ENCODE measurements at places on chromosomes 12 and 14. TPM values are rescaled to one million over a fixed set of nuclear protein-coding genes. Genes with fewer than 3 reads are reported as not detected.

DNA sequence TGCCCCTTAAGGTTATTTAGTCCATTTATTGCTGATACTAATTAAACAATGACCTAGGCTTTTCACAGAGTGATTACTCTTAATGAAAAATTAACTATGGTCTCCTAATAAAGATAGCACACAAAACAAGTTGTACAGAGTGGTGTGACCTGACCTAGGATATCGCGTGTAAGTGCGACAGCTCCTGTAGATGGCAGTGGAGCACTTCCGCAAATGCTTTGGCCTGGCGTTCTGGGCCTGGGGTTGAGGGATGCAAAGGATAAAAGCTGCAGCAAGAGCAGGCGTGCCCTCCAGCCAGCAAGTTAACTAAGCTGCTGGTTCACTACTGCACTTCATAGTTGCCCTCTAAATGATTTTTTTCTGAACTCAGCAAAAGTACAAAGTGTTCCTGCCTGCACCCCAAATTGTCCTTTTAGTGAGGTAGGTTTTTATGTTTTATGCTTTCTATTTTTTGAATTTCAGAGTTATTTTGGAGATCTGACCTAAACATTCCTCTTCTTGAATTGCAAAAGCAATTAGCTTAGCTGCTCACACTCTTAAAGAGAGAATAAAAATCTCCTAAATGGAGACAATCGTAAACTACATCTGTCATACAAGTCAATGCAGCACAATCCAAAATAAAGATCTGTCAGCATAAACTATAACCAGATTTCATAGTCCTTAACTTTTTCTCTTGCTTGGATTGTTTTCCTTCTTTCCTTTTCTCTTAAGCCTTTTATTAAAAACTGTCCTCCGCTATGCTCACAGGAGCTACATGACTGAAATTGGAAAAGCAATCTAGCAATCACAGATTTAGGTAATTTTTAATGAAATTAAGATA lies 379.6 kb downstream of the LRIG3 start:
- DNase-seq, result peak; percentile 63

DNA sequence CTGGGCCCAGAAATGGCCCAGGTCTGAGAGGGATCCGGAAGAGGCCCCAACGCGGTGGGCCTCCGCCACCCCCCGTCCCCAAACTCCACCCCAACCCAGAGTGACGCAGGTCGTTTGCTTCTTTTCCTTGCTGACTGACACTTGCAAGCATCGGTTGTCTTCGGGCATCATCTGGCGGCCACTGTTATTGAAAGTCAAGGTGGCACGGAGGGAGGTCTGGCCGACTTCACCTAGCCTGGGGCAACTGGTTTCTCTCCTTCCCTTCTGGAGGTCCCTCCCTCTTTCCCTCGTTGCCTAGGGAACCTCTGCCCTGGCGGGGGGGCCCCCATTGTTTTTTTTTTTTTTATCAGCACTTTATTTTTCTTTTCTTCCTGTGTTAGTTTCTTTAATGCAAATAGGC lies 241.8 kb downstream of the ALG10 start:
- no peak for DNase-seq

DNA sequence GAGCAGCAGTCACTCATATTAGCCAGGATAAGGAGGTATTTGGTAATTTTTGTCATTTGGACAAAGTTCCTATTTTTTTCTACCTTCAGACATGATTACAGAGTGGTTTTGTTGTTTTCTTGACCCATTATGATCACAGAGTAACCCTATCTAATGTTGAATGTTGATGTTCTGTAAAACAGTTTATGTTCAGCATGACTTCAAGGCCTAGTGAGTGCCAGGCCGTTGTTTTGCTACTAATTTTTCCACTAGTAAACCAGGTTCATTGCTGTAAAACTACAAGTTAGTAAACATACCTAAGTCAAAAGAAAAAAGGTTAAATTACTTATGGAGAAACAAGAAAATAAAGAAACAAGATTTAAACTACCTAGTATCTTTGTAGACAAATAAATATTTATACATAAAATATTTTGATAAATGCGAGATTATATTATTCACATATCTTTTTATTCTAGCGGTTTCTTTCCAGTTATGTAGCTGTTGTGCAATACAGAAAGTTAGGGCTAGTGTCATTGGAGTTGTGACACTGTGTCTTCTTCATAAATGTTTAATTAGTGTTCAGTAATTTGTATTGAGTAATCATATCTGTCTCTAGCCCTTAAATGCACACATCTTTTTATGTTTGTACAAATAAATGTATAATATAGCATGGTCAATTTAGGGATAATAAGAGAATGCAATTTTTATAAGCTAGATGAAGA lies 16.5 kb downstream of the ETNK1 start:
- no peak for DNase-seq

PLEKHD1 gene
- total RNA-seq, result 0.45 TPM

GLIPR1L1 gene
- not detected for total RNA-seq

C14orf180 gene
- 61.8 TPM for total RNA-seq

FZD10 gene
- total RNA-seq, result 0.12 TPM

DNA sequence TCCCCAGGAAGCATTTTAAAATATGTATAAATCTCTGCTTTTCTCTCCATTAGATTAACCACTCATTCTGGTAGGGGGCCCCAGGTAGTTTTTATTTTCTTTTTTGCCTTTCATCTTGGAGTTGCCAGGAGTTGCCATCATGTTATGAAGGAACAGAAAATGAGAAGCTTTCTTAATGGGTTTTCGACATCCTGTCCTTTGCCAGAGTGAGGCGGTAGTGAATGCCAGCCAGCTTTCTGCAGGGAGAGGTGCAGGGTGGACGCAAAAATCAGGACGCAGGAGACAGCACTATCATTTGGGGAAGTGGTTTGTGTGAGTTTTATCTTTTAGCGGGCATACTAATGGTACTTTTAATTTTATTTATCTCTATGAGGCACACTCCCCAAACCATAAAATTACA lies 1.7 kb downstream of the RASSF8 start:
- DNase-seq, result peak; percentile 57

GRCh38 chr14:78530078-78530477 lies 359.9 kb downstream of the NRXN3 start:
- no peak for DNase-seq

DNA sequence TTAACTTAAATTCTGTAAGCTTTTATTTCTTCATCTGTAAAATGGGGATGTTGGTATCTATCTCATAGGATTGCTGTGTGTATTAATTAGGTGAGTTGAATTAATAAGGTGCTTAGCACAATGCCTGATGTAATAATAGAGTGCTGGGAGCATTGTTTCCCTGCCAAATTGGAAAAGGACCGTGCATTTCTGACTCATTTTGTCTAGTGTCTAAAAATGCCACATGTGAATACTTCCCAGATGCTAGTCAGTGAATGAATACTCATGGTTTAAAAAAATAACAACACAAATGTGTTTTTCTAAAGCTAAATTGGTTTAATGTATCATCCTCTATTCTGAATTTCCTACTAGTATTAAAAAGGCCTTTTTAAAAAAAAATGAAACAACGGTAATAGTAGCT lies 45.4 kb upstream of the NEDD1 start:
- no peak for DNase-seq

CACNA2D4 gene
- 0.10 TPM for total RNA-seq

- no peak for DNase-seq
Observed at GRCh38 chr12:26271024-26271423, 75.7 kb downstream of the SSPN start.

DNA sequence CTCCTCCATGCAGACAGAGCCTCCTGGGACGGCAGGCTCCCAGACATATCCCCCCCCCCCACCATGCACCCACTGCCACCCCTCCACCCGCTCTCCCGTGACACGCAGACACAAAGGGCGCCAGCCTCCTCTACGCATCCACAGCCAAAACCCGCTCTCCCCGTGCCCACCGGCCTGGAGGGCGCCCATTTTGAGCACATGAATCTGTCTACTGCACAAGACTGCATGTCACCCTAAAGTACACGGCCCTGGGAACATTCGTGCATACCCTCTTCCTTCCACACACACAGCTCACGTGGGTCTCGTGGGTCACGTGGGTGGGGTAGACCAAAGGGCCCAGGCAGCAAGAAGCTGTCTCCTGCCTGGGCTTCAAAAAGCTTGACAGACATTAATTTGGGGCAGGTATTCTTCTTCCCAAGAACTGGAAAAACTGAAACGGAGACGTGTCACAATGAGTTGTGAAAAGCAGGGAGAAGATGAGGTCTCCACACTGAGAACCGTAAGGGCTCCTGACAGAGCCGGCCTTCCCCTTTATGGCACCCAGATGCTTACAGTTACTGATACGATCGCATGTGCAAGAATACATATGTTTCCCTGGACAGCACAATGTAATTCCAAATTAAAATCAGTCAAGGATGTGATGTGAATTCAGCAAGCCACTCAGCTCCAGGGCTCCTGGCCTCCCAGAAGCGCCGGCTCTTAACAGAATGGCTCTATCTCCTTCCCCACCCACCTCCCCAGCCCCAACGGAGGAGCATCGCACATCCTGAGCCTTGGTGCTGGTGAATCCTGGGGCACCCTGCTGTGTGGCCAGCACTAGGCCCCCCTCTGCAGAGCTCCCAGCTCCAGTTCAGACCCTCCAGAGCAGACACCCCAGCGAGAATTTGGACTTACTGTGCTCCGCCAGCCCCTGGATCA lies 1.9 kb downstream of the TGFB3 start:
- peak; percentile 58 for DNase-seq

DNA sequence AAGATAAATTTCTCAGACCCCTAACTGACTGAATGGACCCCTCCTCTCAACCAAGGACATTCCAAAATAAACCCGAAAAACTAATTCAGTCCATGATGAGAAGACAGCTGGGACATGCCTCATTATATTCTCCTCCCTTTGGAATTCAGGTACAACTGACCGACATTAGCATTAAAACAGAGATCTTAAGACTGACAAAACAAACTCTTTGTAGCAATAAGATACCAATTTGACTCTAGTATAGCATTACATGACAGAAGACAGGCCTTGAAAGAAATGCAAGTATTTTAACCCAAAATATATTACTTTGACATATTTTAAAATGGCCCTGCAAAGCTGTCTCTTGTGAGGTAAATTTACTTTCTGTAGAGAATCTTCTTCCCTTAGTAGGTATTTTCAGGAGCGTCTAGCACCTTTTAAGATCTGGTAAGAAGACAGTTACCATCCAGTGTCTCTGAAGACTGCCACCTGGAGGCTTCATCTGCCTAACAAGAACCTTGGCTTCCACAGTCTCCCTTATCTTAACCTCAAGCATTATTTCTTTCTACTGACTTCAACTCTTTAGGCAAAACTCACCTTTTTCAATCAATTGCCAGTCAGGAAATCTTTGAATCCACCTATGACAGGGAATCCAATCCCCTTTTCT lies 957.5 kb downstream of the SLC6A15 start:
- DNase-seq, result no peak

AKAP5 gene
- total RNA-seq, result 0.61 TPM

DNA sequence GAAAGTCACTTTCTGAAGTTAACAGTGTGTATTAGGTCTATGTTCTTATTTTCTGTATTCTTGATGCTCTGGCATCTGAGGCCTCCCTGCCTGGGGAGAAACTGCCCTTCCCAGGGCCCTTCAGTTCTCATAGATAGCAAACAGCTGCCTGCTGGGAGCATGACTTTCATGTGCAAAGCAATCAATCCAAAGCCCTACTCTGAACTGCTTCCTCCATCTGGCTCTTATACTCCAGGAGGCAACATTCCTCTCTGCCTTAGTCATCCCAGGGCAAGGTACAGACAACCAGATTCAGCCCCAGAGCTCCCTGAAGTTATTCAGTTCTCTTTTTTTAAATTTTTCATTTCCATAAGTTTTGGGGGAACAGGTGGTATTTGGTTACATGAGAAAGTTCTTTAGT lies 41.7 kb upstream of the RIN3 start:
- no peak for DNase-seq

GRCh38 chr14:67567654-67568053 lies 32.4 kb downstream of the PIGH start:
- no peak for DNase-seq

GRCh38 chr12:130933269-130933995 lies 20.3 kb upstream of the ADGRD1 start:
- DNase-seq, result peak; percentile 54

GRCh38 chr14:104578321-104578720 lies 1.2 kb upstream of the C14orf180 start:
- no peak for DNase-seq

DNA sequence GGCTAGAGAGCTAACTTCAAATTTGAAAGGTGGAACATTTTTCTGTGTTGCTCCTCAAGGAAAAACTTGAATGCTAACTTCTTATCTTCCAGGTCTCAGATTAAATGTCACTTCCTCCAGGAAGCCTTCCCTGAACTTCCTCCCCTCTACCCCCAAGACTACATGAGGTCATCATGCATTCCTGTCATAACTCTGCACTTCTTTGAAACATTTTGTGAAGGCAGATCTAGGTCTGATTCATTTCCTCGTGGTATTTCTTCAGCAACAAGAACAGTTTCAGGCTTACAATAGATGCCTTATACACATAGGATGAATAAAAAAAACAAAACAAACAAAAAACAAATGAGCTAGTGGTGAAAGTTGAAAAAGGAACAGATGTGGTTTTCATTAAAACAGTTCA lies 97.1 kb upstream of the SRRM4 start:
- DNase-seq, result no peak

- DNase-seq, result no peak
Observed at GRCh38 chr14:84671776-84672175, 858.2 kb upstream of the FLRT2 start.

DNA sequence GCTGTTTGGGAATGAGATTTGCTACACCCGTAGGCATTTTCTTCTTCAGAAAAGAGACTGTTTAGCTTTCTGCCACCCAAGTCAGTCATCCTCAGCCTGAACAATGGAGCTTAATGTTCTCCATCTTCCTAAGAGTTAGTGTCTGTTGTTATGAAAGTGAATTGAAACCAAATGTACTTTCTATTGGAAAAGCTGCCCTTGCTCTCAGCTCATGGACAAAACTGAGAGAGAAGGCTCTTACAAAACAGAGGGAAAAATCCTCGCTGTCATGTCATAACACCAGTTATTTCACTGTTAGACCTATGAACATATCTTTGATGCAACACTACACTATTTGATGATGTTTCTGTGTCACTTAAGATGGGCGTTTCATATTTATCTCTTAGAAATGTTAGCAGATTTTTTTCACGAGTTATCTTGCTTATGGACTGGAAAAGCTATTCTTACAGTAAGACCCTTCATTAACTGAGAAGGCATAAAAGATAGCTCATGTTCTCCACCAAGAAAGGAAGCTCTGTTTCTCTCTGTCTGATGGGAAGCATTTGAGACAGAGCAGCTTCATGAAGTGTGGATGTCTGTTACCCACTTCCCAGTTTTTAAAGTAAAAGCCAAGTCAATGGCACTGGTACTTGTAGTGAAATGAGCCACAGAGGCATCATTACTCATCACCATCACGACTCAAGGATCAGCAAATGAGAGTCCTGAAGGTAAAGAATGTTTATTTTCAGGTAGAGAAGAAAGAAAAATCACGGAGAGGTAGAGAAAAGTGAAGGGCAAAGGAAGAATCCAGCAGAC lies 483.9 kb downstream of the ZFP36L1 start:
- DNase-seq, result no peak
